Mucosa of descending colon (tissue), 3 donors: ENCODE measurements at places on chromosomes 2 and 18.

GRCh38 chr18:44759925-44760342, 79.2 kb downstream of the SETBP1 start:
- DNase-seq: no peak

DNA sequence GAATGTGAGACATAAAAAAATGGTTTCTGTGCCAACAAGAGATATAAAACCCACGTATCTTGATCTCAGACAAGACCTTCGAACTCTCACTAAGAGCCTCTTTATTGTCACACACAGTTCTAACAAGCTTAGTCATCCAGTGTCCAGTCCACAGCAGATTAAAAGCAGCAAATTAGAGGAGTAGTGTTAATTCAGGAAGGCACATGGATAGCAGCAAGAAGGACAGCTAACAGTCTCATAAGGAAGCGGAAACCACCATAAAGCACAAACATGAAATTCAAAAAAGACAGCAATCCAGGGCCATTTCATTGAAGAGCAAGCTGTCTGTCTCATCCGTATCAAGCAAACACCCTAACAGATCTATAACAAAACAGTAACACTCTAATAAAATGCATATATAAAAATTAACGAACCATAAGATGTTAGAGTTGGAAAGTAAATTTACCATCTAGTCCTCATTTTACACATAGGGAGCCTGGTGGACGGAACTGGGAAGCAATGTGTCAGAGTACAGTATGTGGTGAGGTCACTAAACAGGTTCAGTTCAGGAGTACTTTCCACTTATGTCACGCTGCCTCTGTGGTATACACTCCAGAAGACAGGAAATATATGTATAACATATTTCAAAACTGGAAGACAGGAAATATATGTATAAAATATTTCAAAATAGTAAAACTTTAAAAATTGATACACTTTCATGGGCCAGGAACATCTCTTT, 18.3 kb downstream of the AAK1 start:
- no peak for DNase-seq

DNA sequence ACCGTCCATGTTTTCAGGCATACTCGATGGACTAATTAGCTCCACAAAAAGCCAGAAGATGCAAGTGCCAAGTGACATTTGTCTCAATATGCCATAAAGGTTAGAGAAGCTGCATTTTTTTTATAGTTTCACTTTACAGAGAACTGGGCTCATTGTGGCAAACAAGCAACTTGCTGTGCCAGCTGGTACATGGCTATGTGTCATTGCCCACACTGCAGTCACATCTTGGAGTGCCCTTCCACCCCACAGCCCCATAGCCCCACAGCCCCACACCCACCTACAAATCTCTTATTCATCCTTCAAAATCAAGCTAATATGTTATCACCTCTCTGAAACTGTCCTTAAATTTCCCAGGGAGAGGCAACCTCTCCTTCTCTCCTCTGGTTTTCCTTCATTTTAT, 451.9 kb downstream of the ARHGAP15 start:
- DNase-seq: no peak

DNA sequence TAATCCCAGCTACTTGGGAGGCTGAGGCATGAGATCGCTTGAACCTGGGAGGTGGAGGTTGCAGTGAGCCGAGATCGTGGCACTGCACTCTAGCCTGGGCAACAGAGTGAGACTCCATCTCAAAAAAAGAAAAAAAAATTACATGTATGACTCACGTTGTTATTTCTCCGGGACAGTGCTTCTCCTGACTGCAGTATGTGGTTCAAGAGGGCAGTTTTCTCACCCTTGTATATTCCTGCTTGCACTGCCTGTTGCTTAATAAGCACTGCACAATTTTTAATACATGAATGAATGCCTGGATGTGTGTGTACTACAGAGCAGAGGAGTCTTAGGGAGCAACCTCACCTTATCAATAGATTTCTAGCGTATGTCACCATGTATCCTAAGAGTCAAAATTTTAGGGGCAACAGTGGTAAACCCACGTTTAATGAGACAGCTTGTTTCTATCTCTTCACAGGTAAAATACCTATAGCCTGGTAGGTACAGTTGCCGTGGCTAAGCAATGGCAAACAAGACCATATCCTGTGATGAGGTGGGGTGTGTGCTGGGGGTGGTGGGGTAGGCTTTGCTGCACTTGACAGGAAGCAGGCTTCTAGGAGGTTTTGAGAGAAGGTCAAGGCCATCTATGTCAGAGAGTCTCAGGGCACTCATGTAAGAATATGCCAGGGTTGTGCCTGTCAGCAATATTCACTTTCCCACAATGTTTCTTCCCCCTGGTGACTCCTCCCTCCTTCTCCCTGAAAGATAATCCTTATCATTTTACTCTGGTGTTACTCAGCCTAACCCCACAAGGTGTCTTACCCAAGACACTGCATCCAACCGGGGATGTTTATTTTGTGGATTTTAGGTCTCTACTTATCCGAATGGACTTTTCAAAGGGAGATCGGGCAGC, 36.9 kb upstream of the MEX3C start:
- DNase-seq: no peak

DNA sequence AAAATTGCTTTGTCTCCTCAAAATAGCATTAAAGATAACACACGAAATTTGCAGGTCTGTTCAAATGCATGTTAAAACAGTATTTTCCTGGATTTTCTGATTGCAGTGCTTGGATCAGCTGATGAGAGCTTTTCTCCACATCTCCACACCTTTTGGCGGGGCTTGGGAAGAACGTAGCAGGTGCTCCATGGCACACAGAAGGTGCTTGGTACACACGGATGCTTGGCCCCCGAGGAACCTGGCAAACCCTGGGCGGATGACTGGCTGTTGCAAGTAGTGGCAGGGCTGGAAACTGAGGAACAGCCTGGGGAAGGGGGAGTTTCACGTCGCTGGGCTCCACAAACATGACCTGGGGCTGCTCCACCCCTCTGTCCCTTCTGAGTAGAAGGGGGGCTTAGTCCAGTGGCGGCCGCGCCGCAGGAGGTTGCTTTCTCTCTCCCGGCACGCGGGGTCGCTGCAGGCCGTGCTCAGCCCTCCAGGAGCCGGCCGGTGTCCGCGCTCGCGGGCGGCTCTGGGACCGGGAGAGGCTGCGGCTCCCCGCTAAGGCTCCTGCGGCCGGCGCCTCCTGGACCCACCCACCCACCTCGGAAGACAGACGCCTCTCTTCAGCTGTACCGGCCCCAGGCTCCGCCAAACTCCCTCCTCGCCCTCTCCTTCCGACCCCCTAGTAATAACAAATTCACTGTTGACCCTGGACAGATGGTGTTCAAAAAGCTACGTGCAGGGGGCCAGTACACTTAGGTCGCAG, 69.3 kb downstream of the MARCO start:
- DNase-seq: no peak

DNA sequence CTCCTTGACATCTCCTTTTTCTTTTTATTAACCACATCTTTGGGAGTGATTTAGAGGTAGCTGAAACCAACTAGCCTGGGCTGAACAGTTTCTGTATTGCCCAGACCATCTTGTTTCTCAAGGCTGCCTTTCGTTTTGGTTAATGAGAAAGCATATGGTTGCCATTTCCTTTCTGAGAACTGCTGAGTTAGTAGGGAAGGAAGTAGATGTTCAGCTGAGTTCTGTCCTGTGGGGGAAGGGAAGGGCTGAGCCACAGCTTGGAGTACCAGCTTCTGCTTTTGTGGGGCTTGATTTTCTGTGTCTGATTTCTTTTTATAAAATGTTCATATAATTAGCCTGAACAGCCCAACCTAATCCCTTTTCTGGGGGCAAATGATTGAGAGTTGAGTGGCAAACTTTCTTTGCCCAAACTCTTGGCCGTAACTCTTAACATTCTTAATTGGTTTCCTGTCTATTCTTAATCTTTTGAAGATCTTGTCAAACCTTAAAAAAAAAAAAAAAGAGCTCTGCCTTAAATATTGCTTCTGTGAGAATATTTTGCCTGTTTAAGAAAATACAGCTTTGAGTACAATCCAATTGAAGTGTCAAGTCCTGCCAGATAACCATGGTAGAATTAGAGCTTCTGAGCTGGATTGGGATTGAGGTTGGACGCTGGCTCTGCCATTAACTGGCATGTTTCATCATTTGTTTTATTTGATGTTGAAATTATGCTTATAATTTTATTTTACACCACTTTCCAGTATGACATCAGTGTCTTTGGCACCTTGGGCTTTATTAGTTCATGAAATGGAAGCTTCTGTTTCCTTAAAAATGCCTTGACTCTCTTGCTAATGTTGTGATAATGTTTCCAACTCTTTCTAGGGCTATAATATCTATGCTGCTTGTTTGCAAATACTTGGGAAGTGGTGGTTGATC, 1.9 kb upstream of the NABP1 start:
- peak; percentile 34 for DNase-seq

DNA sequence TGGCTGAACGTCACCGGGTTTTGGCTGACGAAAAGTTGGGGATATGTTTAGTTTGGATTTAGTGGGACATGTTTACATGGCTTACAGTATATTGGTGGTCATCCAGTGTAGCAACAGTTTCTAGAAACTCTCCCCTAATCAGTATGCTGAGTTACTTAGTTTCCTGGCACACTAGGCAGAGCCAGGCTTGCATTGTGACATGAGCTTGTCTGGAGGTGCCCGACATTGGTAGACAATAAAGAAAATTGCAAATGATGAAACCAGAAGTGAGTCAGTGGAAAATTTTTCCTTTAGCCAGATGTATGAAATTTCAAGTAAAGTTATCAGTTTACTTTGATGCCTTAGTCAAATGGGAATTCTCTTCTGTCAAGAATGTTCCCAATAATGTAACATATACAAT, 276.1 kb downstream of the RDH14 start:
- DNase-seq: no peak

GRCh38 chr2:166957686-166958085, 69.4 kb downstream of the XIRP2 start:
- no peak for DNase-seq

DNA sequence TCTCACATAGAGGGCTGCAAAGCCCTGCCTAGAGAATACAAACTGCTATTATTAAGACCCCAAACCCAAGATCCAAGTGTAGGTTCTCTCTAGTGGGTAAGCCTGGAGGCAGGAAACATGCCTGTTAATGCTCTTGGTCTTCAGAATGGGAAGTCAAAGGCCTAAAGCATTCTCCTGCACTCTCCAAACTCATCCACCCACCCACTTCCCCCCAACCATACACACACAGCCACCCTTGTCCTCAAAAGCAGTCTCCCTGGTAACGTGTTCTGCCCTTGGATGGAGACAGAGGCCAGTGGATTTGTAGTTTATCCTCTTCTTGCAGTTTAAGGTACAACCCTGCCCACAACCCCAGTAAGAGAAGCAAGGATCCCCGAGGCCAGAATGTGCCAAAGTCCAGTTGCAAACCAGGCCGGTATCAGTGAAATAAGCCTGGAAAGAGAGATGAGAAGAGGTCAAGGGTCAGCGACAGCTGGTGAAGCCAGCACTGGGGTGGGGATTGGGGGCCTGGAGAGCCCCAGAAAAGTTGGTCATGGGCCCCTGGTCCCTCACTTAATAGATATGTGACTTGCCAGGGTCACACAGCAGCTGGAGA, 23.0 kb downstream of the TMEM247 start:
- DNase-seq: no peak

- no peak for DNase-seq
Measured at GRCh38 chr2:139156730-139157129, 376.5 kb upstream of the NXPH2 start.
